Fibroblast of pulmonary artery (primary cell): ENCODE measurements at places on chromosomes 16 and 17.

DNA sequence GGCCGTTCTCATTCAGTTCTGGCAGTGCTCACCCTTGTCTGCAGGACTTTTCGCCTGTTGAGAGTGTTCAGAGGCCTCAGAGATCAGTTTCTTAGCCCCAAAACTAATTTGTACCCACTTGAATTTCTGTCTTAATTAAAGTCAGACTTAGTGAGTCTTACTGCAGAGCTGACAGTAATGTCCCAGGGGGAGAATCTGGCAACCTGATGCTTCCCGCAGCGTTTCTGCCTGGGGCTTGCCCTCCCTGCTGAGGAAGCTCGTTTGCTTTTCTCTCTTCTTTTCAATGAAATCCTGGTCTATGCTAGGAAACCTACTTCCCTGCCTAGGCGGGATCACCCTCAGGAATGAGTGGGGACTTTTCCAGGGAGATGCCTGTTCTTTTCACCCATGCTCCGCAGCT is 25.3 kb downstream of the DBNDD1 start:
- no peak for DNase-seq

- DNase-seq: no peak
Observed at GRCh38 chr17:83024218-83024971, 55.0 kb upstream of the METRNL start.

DNA sequence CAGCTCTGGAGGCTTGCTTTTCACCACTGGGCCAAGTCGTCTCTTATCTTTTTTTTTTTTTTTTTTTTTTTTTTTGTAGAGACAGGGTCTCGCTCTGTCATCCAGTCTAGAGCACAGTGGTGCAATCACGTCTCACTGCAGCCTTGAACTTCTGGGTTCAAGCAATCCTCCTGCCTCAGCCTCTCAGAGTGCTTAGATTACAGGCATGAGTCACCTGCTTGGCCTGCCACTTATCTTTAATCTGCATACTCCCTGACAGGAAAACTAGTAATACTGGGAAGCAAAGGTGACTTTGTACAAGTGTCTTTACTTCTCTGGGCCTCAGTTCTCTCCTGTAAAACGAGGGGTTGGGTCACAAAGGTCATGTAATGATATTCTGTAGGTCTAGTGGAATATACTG is 15.0 kb downstream of the NTN1 start:
- no peak for DNase-seq

DNA sequence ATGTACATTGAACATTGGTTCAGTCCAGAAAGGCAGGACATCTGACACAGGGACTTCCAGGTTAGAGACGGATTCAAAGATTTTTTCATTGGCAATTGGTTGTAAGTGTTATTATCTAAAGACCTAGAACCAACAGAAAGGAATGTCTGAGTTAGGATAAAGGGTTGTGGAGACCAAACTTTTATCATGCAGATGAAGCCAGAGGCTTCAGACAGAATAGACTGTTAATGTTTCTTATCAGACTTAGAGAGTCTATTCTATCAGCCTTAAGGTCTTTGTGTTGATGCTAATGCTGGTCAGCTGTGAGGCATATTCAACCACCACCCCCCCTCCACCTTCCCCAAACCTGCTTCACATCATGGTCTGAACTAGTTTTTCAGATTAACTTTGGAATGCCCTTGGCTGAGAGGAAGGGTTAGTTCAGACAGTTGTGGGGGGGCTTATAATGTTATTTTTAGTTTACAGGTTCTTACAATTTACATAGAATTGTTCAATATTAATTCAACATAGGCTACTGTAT is 2.1 kb upstream of the ITGB3 start:
- DNase-seq: no peak

DNA sequence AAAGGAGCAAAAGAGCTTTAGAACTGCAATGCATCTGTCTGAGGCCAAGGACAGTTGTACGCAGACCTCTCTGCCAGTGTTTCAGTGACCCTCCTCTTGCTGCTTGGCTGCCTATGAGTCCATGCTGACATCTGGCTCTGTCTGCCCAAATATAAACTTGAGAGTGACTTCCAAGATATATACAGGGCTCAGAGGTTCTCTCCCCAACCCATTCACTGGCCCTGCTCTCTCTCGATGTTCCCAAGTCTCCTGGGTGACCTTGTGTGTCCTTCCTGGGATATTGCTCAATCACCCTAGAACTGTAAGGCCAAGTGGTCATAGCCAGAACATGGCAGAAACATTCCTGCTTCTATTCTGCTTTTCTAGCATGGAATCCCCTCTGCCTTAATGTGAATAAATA is 716.3 kb downstream of the WWOX start:
- no peak for DNase-seq

- DNase-seq: no peak
Observed at GRCh38 chr16:57592591-57593003, 35.8 kb upstream of the ADGRG1 start.

GRCh38 chr17:60371818-60372510 is 20.0 kb downstream of the USP32 start:
- no peak for DNase-seq

- DNase-seq: no peak
Observed at GRCh38 chr16:28106467-28107215, 43.1 kb upstream of the GSG1L start.

DNA sequence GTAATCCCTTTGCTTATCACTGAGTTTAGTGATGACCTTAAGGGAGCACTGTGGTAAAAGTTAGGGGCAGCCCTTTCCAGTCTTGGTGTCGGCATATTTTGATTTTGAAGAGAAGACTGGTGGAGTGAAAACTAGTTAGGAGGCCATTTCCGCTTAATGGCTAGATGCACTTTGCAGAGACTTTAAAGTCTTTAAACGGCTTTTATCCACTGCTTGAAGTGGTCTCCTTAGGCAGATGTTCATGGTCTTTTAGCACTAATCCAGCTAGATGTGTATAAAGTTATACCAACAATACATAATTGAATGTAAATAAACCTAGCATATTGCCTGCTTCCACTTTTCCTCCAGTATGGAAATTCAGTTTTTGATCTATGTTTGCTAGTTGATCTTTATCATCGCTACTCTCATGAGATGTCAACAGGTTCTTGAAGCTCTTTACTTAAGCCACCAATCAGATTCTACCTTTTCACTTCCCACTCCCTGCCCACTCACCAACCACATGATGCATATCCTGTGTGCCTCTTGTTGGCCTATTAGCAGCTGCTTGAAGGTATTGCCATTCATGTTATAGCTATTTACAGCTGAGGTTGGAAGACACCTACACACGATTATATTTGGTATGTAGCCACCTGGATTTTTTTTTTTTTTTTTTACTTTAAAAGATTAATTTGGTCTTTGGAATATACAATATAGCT is 132.0 kb downstream of the NLK start:
- DNase-seq: no peak

- DNase-seq: peak; percentile 29
Observed at GRCh38 chr16:69691980-69692911, 34.1 kb downstream of the NQO1 start.

GRCh38 chr17:29292071-29292991 is 1.6 kb downstream of the NUFIP2 start:
- peak; percentile 60 for DNase-seq

- DNase-seq: no peak
Observed at GRCh38 chr17:16449121-16449570, 33.8 kb downstream of the TRPV2 start.

GRCh38 chr17:66002063-66002585 is 189.8 kb downstream of the CEP112 start:
- DNase-seq: no peak

DNA sequence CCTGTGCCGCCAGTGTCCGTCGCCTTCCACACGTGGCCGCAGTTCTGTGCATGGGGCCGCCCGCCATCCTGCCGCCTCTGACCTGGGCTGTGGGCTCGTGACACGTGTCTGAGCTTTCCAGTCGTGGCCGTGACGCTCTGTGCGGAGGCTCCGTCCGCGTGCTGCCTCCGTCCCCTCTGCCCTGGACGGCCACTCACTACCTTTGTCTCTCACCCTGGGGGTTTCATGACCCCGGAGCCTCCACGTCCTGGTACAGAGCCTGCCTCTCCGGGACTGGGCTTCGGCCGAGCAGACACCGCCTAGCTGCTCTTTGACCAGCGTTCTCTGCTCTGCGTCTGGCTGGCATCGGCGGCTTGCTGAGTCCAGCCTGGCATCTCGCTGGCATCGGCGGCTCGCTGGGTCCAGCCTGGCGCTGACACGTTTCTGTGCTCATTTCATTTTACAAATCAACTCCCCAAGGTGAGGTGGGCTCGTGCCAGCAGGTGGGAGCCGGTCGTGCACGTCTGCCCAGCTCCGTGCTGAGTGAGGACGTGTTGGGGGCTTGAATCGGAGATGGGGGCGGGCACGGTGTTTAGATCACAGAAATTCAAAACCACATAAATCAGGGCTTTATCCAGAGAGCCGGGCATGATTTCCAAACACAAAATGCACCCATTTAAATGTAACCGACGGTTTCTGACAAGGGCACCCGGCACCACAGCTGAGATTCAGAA is 44.3 kb upstream of the GNG13 start:
- no peak for DNase-seq

DNA sequence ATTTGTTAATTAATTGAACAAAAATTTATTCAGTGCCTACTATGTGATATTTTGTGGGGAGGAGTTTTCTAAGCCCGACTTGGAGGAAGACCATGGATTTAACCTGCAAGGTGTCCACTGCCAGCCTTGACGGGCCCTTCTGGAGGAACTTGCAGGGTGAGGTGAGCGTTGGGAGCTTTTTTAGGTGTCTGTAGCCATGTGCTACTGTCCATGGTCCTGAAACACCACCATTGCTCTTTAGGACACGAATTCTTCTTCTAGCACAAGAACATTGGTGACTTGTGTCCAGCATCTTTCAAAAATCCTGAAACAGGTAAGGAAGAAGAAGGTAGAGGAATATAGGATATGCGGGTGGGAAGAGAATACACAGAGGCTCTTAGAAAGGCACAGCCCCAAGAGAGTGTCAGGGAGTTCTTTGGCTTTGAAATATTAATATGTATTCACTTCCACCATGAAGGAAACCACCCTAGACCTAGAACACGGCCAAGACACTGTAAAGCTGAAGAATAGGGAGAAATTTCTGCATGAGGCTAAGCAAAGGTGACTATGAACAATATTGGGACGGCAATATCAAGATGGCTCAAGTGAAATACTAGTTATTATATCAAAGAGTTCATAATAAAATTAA is 27.9 kb upstream of the OR4D1 start:
- DNase-seq: peak; percentile 79

GRCh38 chr16:9297437-9298113 is 206.1 kb downstream of the HAPSTR1 start:
- DNase-seq: no peak

- DNase-seq: peak; percentile 87
Observed at GRCh38 chr16:66275775-66276428, 90.6 kb upstream of the CDH5 start.

- DNase-seq: no peak
Observed at GRCh38 chr17:41315814-41316445, 420 bp upstream of the KRTAP17-1 start.

- no peak for DNase-seq
Observed at GRCh38 chr16:8847145-8847544, 21.7 kb downstream of the CARHSP1 start.

DNA sequence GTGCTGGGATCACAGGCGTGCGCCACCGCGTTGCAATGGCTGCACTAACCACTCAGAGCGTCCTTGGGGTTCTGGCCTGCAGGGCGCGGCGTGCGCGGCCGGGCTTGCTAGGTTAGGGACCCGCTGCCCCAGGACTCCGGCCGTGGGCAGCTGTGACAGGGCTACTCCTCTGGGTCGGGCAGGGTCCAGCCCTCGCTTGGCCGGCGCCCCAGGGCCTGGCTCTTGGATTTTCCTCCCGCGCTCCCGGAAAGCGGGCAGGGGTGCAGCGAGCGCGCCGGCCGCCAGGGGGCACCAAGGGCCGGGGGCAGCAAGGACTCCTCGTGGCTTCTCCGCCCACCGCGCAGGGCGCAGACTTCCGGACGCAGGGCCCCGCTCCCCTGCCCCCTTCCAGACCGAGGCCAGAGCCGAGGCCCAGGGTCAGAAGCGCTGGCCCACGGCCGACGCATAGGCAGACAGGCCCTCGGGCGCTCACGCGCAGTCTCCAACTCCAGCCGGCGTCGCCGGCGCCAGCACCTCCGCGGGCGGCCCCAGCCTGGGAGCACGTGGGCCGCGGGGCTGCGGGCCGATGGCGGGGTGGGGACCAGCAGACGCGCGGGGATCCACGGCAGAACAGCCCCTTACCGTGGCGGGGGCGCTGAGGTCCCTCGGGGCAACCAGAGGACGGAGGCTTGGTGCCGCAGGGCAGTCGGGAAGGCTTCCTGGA is 355 bp downstream of the TLE7 start:
- no peak for DNase-seq

DNA sequence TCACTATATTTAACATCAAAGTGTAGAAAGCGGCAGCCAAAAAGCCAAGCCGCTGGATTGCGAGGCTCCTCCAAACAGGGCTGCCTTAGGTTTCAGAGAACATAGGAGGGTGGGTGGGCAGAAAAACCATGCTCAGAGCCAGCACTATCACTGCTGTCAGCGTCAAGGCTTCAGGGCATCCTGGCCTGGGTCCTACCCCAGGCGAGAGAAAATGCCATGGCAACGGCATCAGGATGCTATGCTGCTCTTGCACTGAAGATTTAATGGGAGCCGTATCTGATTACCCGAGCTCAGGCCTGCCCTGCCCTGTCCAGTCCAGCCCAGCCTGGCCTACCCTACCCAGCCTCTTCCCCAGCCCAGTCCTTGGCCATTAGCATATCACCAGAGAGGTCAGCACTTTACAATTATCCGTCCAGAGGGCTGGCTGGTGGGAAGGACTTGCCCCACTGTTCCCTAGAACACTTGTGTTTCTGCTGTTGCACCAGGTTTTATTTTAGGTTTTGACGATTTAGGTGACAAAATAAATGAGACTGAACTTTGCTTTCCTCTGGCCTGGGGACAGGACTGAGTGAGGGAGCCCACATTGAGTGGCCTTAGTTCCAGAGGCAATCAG is 61.1 kb downstream of the TOM1L2 start:
- DNase-seq: no peak

- peak; percentile 57 for DNase-seq
Observed at GRCh38 chr16:56915336-56916119, 16.4 kb upstream of the HERPUD1 start.

- DNase-seq: no peak
Observed at GRCh38 chr16:839643-840408, 39.3 kb upstream of the GNG13 start.

- no peak for DNase-seq
Observed at GRCh38 chr16:6916946-6917345, 415.7 kb upstream of the RBFOX1 start.

DNA sequence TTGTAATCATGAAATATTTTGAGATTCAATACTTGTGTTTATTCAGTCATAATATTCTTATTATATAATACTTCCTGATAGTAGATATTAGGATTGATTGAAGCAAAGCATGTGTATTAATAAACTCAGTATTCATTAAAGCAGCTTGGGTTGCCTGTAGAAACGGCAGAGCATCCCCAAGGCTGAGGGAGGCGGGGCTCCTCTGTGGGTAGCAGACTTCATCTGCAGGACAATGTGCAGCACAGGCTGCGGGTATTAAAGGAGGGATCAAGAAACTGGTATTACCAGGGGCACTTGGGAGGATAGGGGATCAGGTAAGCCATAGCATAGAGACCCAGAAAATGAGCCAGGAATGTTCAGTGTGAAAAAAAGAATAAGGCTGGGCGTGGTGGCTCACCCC is 213.6 kb downstream of the PRKCA start:
- no peak for DNase-seq

GRCh38 chr16:28189245-28189644 is 22.5 kb downstream of the XPO6 start:
- no peak for DNase-seq

GRCh38 chr17:50905460-50905803 is 39.3 kb upstream of the TOB1 start:
- no peak for DNase-seq
